ENCODE measurements at places on chromosomes 7 and 10. TPM values are rescaled to one million over a fixed set of nuclear protein-coding genes. Genes with fewer than 3 reads are reported as not detected.

DNA sequence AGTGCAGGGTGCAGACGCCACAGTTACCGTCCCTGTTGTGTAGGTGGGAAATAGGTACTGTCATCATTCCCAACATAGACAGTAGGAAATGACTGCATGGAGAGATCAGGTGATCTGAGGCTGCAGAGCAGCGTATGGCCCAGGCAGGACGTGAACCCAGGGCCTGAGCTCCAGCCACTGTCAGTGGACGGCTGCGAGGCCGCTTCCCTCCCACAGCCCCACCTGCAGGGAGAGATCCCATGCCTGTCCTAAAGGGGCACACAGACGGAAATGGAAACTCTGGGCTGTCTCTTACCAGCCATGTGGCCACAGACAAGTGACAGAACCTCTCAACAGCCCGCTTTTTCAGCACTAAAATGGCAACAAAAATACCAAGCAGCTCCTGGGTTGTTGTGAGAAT lies 44.5 kb upstream of the MNX1 start:
- no peak for DNase-seq

GRCh38 chr7:131329176-131329570 lies 1.5 kb downstream of the MKLN1 start:
- DNase-seq, result peak; percentile 13

DNA sequence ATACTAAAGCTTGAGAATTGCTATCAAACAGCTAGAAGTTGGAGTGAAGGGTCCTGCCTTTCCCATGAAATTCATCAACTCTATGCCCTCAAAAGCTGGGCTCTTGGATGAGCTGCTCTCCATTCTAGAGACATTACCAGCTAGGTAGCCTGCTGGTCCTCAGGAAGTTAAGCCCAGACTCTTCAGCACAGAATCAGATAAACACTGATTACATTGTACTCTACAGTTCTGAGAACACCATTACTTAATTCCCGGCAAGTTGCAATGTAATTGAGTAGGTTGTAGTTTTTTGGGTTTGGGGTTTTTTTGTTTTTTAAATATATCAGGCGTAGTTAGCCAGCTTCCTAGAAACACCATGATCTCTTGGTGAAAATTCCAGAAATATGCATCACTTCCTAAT lies 84.1 kb upstream of the PIK3CG start:
- DNase-seq, result no peak

TMEM229A gene
- 0.18 TPM for total RNA-seq

All from cardiac muscle cell (in vitro differentiated cells and primary cell).